ENCODE measurements at places on chromosomes 1 and 21. TPM values are rescaled to one million over a fixed set of nuclear protein-coding genes. Genes with fewer than 3 reads are reported as not detected.

DNA sequence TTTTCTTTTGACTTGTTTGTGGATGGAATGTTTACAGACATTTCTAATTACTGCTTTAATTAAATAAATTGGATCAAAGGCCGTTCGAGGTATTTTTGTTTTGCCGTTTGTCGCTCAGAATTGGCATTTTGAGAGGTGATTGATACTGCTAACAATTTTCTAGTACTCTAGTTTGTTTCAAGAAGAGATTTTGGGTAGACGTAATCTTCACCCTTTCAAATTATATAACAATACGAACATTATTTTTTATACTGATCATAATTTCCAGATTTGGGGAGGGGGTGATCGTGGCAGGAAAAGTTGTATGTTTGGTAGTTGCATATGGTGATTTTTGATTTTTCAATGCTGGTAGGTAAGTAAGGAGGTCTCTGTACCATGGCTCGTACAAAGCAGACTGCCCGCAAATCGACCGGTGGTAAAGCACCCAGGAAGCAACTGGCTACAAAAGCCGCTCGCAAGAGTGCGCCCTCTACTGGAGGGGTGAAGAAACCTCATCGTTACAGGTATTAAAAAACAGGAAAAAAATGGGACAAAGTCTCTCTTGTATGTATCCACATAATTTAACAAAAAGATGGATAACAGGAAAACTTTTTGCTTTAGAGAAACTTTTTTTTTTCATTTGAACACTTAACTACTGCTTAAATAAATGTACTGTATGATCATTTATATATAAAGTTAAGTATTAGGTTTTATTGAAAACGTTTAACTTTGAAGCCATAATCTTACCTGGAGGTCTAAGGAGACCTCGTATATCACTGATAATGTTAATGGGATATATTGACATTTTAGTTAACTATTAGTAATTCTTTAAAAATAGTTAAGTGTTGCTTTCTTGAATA, 1.7 kb downstream of the H3-3A start:
- no peak for DNase-seq

The ATAD3C gene
- total RNA-seq, result not detected

DNA sequence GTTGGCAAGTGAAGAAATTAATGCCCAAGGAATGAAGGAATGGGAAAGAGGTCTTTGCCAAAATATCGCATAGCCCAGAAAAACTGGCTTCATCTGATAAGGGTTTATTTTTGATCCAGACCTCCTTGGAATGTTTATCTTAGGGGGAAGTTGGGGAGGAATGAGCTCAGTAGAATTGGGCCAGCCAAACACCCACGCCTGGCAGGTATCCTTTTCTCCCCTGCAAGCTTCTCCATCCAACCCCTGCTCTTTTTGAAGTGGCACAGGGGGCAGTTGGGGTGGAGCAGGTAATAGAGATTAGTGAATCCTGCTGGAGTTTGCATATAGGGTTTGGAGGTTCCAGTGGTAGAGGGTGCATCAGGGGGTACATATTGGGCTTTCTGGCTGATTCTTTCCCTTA, 21.1 kb downstream of the INTS3 start:
- no peak for DNase-seq

- DNase-seq, result no peak
These were observed 210.3 kb downstream of the SETD4 start for GRCh38 chr21:35850029-35850428.

The PTGFR gene
- 0.18 TPM for total RNA-seq

DNA sequence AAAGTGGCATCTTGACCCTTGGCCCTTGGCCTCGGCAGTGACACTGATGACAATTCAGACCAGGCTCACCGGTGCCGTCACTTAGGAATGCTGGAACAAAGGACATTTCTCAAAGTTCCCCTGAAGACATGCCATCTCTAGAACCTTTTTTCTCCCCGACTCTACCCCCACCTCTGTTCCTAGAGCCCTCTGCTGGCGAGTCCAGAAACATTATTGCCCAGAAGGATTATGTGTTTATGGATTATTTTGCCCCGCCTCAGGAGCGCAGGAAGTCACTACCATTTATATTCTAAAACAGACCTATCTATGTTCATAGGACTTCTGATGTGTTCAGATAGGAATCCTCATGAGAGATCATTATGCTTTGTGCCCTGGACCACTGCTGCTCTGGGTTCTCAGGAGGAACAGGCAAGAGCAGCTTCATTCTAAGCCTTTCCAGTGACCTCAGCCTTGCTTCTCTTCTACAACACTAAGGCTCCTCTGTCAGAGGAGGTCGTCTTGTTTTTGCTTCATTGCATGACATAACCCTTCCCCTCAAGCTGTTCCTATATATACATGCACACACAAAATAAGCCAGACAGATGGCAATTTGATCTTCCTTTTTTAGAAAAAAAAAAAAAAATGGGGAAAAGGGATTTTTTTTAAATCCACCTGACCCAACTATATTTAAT, 12.4 kb upstream of the SHISA4 start:
- DNase-seq, result no peak

GRCh38 chr1:232529747-232530146, 100.2 kb downstream of the SIPA1L2 start:
- DNase-seq, result no peak

GRCh38 chr1:33186936-33187335, 5.1 kb upstream of the TRIM62 start:
- no peak for DNase-seq

The NTNG1 gene
- total RNA-seq, result not detected

DNA sequence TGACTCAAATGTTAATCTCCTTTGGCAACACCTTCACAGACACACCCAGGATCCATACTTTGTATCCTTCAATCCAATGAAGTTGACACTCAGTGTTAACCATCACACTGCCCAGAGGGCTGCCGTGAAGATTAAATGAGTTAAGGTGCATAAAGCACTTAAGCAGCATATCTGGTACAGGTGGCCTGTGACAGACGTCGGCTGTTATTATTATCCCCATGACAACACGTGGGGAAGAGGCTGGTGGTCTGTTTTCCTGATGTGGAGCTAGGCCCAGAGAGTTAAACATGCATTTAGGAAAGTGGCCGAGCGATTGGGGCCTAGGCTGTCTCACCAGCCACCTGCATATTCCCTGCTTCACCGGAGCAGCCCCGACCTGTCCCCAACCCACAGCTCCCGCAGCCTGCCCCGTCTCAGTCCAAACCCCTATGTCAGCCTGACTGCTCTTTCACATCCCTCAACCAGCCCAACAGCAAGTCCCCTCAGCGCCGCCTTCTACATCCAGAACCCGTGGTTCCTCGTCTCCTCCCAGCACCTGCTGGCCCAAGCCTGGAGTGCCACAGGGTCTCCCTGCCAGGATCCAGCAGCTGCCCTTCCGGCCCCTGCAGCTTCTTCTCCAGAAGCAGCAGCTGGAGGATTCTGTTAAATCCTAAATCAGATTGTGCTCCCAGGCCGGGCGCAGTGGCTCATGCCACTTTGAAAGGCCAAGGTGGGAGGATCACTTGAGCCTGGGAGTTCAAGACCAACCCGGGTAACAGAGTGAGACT, 77.9 kb downstream of the FBXO2 start:
- DNase-seq, result no peak

- DNase-seq, result peak; percentile 31
These were observed 7.4 kb upstream of the CAMTA1 start for GRCh38 chr1:6777813-6778212.

DNA sequence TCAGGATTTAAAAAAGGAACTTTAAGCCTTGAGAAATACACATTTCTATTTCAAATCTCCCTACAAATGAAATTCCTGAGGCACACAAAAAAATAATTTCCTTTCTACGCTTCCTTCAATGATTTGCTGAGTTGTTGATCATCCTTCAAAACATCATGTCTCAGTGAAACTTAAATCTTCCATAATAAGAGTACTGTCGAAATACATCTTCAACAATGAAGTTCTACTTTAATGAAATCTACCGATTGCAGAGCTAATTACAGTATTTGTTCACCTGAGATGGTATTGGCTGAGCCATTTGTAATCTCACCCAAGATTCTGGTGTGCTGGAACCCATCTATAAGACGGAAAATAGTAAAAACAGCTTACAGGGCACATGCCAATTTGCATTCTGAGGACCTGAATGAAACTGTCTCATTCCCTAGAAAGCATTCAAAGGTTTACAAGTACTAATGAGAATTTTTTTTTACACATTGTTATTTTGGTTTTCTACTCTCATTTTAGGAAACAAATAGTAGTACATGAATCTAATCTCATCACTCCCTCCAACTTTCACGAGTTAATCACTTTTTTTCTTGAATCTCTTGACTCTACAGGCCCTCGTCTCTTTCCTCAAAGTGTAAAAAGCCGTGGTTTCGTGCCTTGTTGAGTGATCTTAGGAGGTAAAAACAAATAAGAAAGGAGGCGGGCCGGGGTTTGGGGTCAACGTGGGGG, 1.1 kb downstream of the CHML start:
- no peak for DNase-seq
